Uterus (tissue), 4 donors: ENCODE measurements at places on chromosomes 11 and 22.

DNA sequence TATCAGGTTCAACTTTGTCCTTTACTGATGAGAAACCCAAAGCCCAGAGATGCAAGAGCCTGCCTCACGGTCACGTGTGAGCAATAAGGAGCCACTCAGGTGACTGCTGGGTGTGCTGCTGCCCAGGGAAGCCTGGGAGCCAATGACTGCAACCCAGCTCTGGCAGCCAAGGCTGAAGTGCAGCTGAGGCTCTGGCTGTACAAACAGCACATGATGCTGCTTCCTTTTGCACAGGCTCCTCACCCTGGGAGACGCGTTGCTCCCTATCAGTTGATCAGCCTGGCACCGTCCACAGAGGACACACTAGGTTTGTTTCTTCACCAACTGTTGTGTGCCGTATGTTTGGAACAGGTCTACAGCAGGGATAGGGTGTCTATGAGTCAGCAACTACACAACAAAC is 168.7 kb downstream of the EFCAB6 start:
- no peak for DNase-seq

DNA sequence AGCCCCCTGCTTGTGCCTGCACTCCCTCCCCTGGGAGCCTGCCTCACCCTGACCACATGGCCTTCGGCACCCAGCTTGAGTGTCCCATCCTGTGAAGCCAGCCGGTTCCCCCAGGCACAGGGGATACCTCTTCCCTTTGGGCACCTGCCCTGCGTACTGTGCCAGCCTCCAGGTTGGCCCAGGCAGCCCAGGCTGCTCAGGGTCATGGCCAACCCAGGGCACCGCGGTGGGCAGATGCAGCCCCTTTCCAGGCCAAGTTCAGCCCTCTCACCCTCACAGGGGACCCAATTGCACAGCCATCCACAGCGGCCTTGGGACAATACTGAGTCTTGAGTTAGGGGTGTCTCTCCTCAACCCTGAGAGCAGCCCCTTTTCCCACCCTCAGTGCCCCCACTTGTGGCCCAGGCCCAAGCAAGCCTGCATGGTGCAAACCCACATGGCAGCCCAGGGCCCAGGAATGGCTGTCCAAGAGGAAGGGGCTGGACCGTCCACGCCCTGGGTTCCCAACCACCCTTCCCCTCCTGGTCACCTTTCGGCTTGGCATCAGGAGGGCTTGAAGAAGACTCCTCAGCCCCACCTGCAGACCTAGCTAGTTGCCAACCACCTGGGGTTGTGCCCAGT is 87.7 kb downstream of the CDKN1C start:
- DNase-seq: no peak

- DNase-seq: no peak
These were observed 19.7 kb downstream of the EPS8L2 start for GRCh38 chr11:725624-726202.

DNA sequence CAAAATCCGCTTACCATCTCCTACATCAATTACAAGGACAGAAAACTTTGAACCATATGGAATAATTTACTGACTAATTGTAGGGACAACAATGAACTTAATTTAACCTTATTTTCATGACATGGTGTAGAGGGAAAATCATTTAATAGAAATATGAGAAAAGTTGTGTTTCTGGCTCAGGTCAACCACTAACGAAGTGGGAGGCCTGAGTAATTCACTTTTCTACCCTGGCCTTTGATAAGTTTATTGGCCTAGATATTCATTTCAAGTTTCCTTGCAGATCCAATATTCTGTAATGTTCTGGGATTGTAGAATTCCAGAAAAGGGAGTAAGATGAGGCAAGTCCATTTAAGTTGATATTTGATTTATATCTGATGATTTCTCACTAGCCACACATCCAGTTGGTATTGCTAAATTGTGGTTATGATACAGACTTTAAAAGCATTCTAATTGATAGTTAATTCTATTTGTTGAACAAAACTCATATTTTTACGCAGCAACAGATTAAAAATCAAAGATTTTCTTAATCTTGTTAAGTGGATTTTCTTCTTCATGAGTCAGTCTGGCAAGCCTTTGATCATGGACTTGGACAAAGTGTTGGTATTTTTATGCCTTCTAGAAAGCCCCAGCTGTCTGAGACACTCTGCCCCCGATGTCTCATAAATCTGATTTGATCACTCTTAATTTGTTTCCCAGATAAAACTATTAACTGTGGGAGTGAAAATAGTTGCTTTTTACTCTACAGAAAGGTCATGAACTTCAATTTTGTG is 336.5 kb downstream of the TMEM135 start:
- DNase-seq: no peak

DNA sequence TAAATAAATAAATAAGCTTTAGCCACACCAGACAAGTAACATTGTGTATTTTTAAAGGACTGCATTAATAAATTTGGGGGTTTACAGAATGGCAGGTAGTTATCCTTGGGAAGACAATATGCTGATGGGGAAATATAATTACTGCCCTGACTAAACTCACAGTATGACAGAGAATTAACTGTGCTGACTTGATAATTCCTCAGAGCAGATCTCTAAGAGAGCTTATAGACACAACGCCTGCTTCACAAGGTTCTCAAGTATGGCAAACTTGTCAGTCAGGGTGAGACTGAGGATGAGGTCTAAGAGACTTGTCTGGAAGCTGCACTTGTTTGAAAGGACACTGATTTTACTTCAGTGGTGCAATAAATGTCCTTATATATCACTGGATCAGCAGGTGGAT is 3.3 kb downstream of the OR51B4 start:
- DNase-seq: no peak
